Activated CD4-positive, alpha-beta T cell treated with anti-CD3 and anti-CD28 coated beads, Interleukin-2, amount 50 U/mL, for 24 hours (primary cell): ENCODE measurements at places on chromosomes 2 and 18.

GRCh38 chr18:24031318-24031717 lies 16.8 kb downstream of the TTC39C start:
- no peak for DNase-seq

- peak; percentile 22 for DNase-seq
These were observed 634 bp downstream of the CREB1 start for GRCh38 chr2:207530160-207531031.

GRCh38 chr2:16763493-16763899 lies 97.9 kb upstream of the CYRIA start:
- no peak for DNase-seq

GRCh38 chr2:209771474-209772289 lies at the start of gene UNC80:
TSS of gene UNC80 (plus strand) at chr2:209771832. CDS start at chr2:209772073, 241 bp downstream.
- no peak for DNase-seq

GRCh38 chr2:81523344-81523743 lies 1218.8 kb upstream of the LRRTM1 start:
- DNase-seq: no peak

- DNase-seq: no peak
These were observed 45.4 kb upstream of the RND3 start for GRCh38 chr2:150532879-150533278.
